Uterus (tissue), 4 donors: ENCODE measurements at places on chromosomes 2 and 18.

- no peak overlapping the region for H3K27ac ChIP-seq
- no peak overlapping the region for H3K4me3 ChIP-seq
- H3K36me3 ChIP-seq, result no peaks in the 10 kb centered on the region
- no peaks in the 10 kb centered on the region for H3K4me1 ChIP-seq
- H3K27me3 ChIP-seq, result no peaks in the 10 kb centered on the region
Observed at GRCh38 chr2:61438670-61439069, 32.2 kb downstream of the USP34 start.

- DNase-seq, result no peak
- no peak overlapping the region for H3K4me3 ChIP-seq
- H3K27ac ChIP-seq, result no peak overlapping the region
- H3K4me1 ChIP-seq, result no peaks in the 10 kb centered on the region
- H3K27me3 ChIP-seq, result no peaks in the 10 kb centered on the region
Observed at GRCh38 chr2:42386682-42387081, 25.7 kb upstream of the COX7A2L start.

DNA sequence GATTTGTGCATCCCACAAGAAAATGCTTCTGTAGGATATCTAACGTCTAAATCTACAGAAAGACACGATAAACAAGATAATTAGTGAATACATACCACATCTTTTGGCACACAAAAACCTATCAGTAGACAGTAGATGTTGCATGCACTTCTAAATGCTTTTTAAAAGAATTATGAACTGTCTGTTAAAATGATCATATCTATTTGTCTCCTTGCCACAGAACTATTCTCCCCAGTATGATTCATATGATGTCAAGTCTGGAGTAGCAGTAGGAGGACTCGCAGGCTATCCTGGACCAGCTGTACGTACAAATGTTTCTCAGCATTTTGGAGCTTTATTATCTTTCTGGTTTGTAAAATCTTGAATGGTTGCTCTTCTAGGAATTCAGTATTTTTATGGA lies 12.7 kb downstream of the COL3A1 start:
- H3K4me3 ChIP-seq, result no peak overlapping the region

- no peak overlapping the region for H3K27ac ChIP-seq
- no peak overlapping the region for H3K4me3 ChIP-seq
- DNase-seq, result no peak
- no peaks in the 10 kb centered on the region for H3K27me3 ChIP-seq
Observed at GRCh38 chr2:65292461-65293011, 64.9 kb downstream of the ACTR2 start.

DNA sequence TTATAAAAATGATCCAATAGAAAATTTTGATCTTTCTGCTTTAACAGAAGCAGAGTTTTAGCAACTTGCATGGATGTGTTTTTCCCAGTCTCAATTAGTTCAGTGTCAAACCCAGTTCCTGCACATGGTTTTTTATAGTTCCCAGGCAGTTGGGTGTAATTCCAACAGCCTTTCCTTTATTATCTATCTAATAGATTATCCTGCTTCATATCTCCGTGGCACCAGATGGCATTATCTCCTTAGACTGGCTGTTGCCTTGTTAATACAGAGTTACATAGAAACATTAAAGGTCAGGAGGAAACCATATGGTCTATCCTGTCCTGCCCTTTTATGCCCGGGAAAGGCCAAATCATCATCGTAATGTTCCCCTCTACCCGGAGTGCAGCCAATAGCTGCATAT lies 400.9 kb upstream of the SMIM21 start:
- H3K4me1 ChIP-seq, result no peaks in the 10 kb centered on the region
- DNase-seq, result no peak
- H3K27me3 ChIP-seq, result no peaks in the 10 kb centered on the region
- H3K4me3 ChIP-seq, result no peak overlapping the region
- H3K36me3 ChIP-seq, result no peaks in the 10 kb centered on the region
- no peak overlapping the region for H3K27ac ChIP-seq

DNA sequence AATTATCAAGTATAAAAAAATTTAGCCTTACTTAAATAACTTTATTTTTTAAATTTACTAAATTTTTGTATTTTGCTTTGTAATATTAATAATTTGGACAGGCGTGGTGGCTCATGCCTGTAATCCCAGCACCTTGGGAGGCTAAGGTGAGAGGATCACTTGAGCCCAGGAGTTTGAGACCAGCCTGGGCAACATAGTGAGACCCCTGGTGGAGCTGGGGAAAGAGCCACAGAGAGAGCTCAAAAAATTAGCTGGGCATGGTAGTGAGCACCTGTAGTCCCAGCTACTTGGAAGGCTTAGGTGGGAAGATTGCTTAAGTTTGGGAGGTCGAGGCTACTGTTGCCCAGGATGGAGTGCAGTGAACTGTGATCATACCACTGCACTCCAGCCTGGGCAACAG lies 143.5 kb downstream of the B3GNT2 start:
- H3K4me1 ChIP-seq, result no peaks in the 10 kb centered on the region
- H3K27ac ChIP-seq, result no peak overlapping the region
- no peak for DNase-seq
- no peaks in the 10 kb centered on the region for H3K27me3 ChIP-seq
- no peak overlapping the region for H3K4me3 ChIP-seq
- H3K36me3 ChIP-seq, result no peaks in the 10 kb centered on the region

DNA sequence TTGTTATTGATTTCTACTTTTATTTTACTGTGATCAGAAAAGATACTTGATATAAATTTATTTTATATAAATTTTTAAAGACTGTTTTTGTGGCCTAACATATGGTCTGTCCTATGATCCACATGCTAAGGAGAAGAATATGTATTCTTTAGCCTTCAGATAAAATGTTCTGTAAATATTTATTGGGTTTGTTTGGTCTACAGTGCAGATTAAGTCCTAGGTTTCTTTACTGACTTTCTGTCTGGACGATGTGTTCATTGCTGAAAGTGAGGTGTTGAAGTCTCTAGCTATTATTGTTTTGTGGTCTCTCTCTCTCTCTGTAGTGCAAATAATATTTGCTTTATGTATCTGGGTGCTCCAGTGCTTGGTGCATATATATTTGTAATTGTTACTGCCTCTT lies 30.1 kb downstream of the OXER1 start:
- no peak overlapping the region for H3K4me3 ChIP-seq
- H3K27me3 ChIP-seq, result no peaks in the 10 kb centered on the region
- no peak overlapping the region for H3K27ac ChIP-seq
- H3K4me1 ChIP-seq, result no peaks in the 10 kb centered on the region
- no peaks in the 10 kb centered on the region for H3K36me3 ChIP-seq
- DNase-seq, result no peak

DNA sequence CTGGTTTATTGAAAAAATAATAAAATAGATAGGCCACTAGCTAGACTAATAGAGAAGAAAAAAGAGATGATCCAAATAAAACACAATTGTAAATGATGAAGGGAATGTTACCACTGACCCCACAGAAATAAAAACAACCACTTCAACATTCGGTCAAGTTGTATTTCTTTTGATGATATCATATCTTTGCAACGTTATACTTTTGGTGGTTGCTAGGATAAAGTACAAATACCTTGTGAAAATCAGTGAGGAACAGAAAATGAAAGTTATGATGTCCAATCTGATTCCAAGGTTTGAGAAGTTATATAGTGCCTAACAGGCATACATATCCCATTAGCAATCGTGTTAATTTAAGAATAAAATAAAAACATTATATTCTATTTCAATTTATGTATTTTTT lies 6.6 kb upstream of the ASNSD1 start:
- no peak overlapping the region for H3K27ac ChIP-seq
- H3K36me3 ChIP-seq, result no peaks in the 10 kb centered on the region
- DNase-seq, result no peak

- no peak for DNase-seq
- no peak overlapping the region for H3K4me3 ChIP-seq
- H3K27me3 ChIP-seq, result no peaks in the 10 kb centered on the region
- H3K27ac ChIP-seq, result no peak overlapping the region
Observed at GRCh38 chr2:207450186-207450585, 79.6 kb upstream of the CREB1 start.

- no peak overlapping the region for H3K27ac ChIP-seq
- no peak for DNase-seq
- H3K4me1 ChIP-seq, result no peaks in the 10 kb centered on the region
Observed at GRCh38 chr2:34627003-34627402, 1027.9 kb upstream of the FAM98A start.

DNA sequence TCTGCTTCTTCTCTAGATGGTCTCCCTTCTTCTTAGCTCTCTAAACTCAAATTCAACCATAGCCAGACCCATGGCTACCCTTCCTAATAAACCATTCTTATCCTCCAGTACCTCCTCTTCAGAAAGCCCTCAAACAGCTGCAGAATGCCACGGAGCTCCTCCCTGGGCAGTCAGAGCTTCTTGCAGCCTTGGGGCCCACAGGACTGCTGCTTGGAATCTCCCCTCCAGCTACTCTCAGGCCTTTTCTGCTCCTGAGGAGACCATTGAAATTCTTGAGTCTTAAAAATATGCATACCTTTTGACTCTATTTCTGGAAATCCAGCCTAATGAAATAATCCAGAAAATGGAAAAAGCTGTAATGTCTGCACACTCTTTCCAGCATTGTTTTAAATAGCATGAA lies 30.7 kb downstream of the EFR3B start:
- no peak for DNase-seq
- no peaks in the 10 kb centered on the region for H3K27me3 ChIP-seq
- H3K36me3 ChIP-seq, result no peaks in the 10 kb centered on the region
- H3K4me3 ChIP-seq, result no peak overlapping the region

DNA sequence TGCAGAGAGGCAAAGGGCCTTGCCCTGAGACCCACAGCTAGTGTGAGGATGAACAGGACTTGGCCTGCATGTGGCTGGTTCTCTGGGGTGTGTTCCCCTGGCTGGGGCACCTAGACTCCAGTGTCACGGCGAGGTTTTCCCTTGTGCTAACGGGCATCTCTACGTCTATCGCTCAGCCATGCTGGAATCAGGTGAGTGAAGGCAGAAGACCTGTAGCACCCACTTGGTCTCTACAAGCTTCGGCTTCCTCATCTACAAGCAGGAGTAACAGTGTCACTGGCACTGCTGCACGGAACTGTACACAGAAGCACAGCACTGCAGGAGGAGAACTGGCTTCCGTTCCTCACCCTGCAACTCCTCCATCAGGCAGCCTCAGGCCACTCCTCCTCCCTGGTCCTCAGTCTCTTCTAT lies 30.6 kb downstream of the HS1BP3 start:
- no peak overlapping the region for H3K4me3 ChIP-seq
- H3K36me3 ChIP-seq, result no peaks in the 10 kb centered on the region
- peaks cover 34% of the 10 kb centered on the region for H3K4me1 ChIP-seq
- DNase-seq, result peak; percentile 24
- H3K27ac ChIP-seq, result peak overlapping the region; percentile 95

DNA sequence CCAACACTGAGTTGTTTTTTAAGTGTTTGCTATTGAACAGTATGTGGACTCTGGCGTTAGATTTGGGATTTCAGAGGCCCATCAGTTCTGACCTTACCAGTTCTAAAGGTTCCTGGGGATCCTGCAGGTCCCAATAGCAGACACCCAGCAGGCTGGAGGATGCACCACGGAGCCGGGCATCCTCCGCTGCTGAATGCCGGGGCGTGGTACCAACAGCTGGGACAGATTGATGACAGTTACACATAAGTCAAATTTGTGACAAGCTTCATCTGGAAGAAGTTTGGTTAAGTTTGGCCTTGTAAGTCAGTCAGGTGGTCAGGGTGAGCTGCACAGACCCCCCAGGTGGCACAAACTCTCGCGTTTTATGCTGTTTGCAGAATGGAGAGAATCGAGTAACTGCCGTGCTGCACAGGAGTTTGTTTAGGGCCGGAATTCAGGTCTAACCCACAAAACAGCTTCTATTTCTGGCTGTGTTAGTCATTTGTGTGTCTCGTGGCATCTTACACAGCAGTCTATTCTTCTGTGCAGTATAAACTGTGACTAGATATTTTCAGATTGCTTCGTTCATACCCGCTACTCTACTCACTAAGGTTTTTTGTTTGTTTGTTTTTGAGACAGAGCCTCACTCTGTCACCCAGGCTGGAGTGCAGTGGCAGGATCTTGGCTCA lies 19.2 kb downstream of the CTDP1 start:
- H3K27ac ChIP-seq, result no peak overlapping the region
- H3K27me3 ChIP-seq, result no peaks in the 10 kb centered on the region
- H3K4me1 ChIP-seq, result no peaks in the 10 kb centered on the region
- H3K36me3 ChIP-seq, result no peaks in the 10 kb centered on the region
- H3K4me3 ChIP-seq, result no peak overlapping the region

GRCh38 chr18:7576077-7576476 lies 9.0 kb downstream of the PTPRM start:
- H3K4me1 ChIP-seq, result no peaks in the 10 kb centered on the region
- no peaks in the 10 kb centered on the region for H3K27me3 ChIP-seq
- H3K36me3 ChIP-seq, result no peaks in the 10 kb centered on the region
- H3K27ac ChIP-seq, result no peak overlapping the region
- H3K4me3 ChIP-seq, result no peak overlapping the region
- no peak for DNase-seq

DNA sequence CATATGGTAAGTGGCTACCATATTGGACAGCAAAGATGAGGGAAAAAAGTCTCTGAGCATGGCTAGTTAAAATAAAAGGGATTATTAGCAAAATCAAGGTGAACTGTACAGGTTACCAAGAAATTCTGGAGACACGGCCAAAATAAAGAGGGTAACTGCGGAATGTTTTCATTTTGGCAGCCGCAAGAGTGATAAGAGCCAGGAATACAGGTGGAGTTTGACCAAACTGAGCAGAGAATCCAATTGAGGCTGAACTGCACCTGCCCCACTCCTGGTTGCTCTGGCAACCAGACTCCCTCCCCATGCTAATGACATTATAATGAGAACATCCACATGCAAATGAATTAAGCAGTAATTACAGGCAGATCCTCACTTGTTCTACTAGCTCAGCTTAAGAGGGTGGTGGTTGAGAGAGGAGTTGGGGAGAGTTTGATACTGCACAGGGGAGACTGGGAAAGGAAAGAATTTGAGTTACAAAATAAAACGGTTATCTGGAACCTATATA lies 18.8 kb upstream of the EPHA4 start:
- no peak overlapping the region for H3K4me3 ChIP-seq
- no peaks in the 10 kb centered on the region for H3K36me3 ChIP-seq
- DNase-seq, result no peak
- H3K27ac ChIP-seq, result no peak overlapping the region
- no peaks in the 10 kb centered on the region for H3K4me1 ChIP-seq

DNA sequence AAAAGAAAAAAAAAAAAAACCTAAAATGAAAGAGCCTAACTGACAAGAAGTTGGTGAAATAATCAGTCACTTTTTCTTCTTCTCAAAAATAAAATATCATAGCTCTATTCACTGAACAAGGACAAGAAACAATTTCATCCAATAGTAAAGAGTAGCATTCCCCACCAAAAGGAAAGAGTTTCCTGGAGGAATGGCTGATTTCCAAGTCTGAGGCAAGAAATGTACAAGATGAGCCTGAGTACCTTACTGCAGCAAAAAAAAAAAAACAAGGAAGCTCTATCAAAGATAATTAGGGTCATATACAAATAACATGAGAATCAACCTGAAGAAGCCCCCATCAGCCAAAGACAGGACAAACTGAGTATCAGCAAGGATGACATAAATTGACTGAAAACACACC lies 11.5 kb downstream of the ROCK1 start:
- H3K27ac ChIP-seq, result no peak overlapping the region
- no peaks in the 10 kb centered on the region for H3K36me3 ChIP-seq
- DNase-seq, result no peak
- H3K4me3 ChIP-seq, result no peak overlapping the region
- H3K27me3 ChIP-seq, result no peaks in the 10 kb centered on the region

DNA sequence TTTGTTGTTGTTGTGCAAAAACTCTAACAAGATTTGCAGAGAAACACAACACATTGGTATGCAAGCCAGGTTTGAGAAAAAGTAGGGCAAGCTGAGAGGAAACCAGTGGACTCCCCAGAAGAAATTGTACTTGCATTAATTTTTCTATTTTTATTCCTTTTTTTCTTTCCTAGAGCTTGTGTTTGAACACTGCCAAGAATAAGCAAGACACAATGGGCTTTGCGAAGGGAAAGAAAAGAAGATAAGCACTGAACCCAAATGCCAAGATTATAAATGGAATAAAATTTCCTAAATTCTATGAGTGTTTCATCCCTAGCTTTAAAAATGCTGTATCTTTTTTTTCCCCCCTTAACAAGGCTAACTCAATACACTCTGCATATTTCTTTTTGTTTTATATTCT lies 17.0 kb upstream of the CYTIP start:
- no peak overlapping the region for H3K4me3 ChIP-seq
- H3K4me1 ChIP-seq, result no peaks in the 10 kb centered on the region
